Astrocyte (in vitro differentiated cells and primary cell): ENCODE measurements at places on chromosomes 1 and 21.

DNA sequence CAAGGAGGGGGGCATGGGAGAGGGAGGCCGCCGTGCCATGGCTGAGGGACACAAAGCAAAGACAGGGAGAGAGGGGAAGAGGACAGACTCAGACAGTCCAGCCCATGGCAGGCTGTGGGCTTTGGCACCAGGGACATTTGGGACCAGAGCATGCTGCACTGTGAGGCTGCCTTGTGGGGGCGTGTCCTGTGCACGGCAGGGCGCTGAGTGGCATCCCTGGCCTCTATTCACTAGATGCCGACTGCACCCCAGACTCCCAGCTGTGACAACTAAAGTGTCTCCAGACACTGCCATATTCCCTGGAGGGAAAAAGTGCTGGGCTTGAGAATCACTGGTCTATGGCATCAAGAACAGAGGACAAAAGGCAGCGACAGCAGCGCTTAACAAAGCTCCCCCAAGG is 18.6 kb upstream of the PRDM15 start:
- no peak for DNase-seq

- DNase-seq, result no peak
These were observed 247.9 kb downstream of the AMY1C start for GRCh38 chr1:103997631-103998030.

GRCh38 chr1:201560328-201561194 is 21.6 kb downstream of the NAV1 start:
- no peak for DNase-seq

DNA sequence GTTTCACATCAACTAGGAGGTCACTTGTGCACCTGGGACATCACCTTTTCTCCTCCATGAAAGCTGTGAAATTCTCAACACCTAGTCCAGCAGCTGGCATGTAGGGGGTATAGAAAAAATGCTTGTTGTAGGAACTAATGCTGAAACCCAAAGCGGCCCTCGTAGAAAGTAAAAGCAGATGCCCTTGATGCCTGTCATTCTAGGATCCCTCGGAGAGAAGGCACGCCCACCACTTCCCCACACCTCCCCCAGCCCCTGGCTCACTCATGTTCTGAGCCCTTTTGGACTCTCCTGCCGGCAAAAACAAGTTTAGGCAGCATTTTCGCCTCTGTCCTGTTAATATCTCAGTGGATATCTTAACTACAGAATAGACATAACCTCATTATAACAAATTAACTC is 36.5 kb downstream of the RIPK4 start:
- DNase-seq, result no peak

DNA sequence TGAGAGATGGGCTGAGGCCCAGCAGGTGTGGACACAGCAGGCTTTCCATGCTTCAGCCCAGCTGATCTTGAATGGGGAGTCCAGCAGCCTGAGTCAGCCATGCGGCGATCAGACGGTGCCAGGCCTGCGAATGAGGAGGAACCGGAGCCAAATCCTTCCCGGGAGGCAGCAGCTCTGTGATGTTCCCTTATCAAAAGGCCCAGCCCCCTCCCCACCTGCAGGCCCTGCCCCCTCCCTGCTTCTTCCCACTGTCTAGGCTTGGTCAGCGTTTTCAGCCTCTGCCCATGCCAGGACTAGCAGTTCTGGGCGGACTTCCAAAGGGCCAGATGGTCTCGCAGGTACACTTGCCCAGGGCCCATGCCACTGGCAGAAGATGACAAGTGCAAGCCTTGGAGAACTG is 253.8 kb downstream of the KAZN start:
- DNase-seq, result no peak

DNA sequence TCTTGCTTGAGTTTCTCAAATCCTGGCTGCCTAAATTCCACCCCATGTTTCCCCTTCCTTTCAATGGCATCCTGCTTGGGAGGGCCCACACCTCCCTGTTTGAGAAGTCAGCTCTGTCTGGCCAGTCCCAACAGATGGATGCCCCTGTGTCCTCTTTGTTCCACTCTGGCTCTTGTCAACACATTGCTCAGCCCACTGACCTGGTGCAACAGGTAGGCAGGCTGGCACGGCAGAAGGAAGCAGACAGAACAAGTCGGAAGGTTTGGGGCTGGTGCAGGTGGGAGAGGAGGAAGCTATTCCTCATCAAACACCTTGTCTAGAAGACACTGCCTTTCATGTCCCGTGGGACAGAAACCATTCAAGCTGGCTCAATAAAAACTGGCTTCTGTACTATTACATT is 22.7 kb downstream of the KCNQ4 start:
- DNase-seq, result no peak

GRCh38 chr1:245716561-245716960 is 561.8 kb downstream of the KIF26B start:
- DNase-seq, result peak; percentile 18

- no peak for DNase-seq
These were observed 731 bp downstream of the EFNA4 start for GRCh38 chr1:155064111-155064831.

GRCh38 chr1:214603819-214604252 is 841 bp downstream of the CENPF start:
- no peak for DNase-seq

- DNase-seq, result no peak
These were observed 20.0 kb downstream of the ITGB2 start for GRCh38 chr21:44900559-44901251.

GRCh38 chr1:113871597-113872113 is at the start of gene PTPN22:
Gene PTPN22, minus strand, starts transcription at chr1:113871712.
- DNase-seq, result peak; percentile 91

GRCh38 chr21:39238275-39238674 is 55.0 kb upstream of the PSMG1 start:
- peak; percentile 41 for DNase-seq

DNA sequence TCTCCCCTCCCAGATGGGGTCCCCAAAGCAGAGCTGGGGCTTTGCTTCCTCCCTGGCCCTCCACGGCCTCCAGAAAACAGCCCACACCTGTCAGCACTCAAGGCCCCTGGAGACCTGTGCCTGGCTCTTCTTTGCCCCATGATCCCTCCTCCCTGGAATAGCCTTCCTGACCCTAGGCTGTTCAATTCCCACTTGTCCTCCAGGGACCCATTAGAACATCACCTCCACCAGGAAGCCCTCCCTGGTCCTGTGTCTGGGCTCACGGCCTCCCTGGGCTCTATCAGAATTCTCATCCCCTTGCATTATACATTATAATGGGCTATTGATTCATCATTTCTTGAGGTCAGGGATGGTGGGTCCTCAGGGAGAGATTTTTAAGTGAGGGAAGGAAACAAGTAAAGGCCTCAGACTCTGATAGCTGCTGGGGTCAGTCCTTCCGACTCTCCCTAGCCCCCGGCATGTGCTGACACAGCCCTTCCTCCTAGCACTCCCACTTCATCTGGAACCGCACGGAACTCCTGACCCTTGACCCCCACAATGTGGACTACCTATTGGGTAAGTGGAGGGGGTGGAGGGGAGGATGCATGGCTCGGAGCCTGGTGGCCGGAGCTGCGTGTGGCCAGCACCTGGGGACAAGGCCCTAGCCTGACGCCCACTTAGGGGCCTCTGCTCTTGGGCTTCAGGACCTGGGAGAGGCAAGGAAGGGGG is 60.8 kb downstream of the ALPL start:
- DNase-seq, result no peak
